ENCODE measurements at places on chromosomes 1 and 21.

- DNase-seq: no peak
These were observed 25.8 kb downstream of the NDUFS5 start for GRCh38 chr1:39051956-39052355.

DNA sequence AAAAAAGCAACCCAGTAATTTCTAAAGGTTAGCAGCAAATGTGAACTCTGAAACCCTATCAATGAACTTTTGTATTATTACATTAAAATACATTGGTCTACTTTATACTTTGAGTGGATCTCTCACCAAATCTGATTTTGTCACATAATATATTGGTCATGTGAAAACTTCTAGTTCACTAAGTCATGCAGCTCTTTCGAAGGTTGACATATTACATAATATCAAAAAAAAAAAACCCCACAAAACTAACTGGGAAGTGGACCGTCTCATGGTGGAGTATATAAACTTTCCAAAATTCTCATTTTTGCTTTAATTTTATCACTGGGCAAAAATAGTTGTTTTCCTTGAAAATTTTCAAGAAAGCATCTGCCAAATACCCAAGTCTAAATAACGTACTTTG, 50.4 kb downstream of the GATAD2B start:
- no peak for DNase-seq

- no peak for DNase-seq
These were observed 106.8 kb upstream of the ATP1A1 start for GRCh38 chr1:116265931-116266863.

DNA sequence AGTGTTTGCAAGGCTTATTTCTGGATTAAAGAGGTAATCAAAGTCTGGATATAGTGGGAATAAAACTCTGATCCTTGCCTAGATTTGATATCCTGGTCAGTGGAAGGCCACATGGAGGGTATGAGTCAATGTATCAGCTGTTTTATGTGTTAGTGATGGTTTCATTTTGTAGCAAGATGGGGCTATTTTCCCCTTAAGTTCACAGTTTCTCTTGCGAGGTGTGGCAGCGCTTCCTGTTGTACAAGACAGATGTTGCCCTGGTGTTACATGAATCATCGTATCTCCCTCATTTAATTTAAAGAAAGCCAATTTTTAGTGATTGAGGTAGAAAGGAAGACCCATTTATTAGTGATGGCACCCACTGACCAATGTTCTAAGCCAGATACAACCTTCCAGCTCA, 220.2 kb downstream of the DUSP10 start:
- no peak for DNase-seq

GRCh38 chr21:37199057-37199924, 67.8 kb downstream of the VPS26C start:
- no peak for DNase-seq

GRCh38 chr21:40923901-40924300, 76.9 kb upstream of the DSCAM start:
- DNase-seq: no peak

DNA sequence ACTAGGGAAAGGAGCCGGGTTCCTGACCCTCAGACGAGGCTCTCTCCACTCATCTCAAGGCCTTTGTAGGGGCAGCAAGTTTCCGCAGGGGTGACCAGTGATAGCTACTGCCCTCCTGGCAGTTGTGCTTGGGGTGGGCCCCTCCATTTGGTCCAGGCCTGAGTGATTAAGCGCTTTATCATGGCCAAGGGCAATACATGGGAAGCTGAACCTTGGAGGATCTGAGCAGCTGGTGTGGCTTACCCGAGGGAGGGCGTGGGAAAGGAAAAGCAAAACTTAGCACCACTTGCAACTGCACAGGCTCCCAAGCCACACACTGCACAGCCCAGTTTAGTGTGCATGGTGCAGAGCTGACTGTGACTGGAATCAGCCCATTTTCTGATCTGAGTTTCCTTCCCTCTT, 47.8 kb downstream of the GADD45A start:
- DNase-seq: no peak

GRCh38 chr1:58882322-58882948, 98.6 kb upstream of the JUN start:
- DNase-seq: no peak

GRCh38 chr21:25709684-25710265, 24.9 kb downstream of the ATP5PF start:
- DNase-seq: no peak

DNA sequence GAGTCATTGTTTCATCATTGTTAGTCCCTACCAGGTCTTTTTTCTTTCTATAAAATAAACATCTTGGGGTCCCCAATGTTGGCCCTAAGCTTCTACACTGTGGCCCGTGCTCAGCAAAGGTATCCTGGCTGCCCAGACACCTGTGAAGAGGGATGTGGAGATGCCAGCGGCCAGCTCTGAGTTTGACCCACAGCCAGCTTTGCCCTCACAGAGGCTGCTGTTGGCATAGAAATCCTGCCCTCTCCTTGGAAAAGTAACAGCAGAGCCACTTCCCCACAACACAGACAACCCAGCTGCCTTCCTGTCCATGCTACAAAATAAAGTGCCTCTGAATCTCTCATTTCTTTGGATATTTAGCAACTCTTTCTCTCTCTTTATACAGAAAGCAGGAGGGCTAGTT, 6.0 kb downstream of the TRIM62 start:
- DNase-seq: no peak

- no peak for DNase-seq
These were observed 3.1 kb upstream of the VWA1 start for GRCh38 chr1:1432274-1432950.

- DNase-seq: no peak
These were observed 37.5 kb downstream of the SLC19A1 start for GRCh38 chr21:45504516-45505415.

- no peak for DNase-seq
These were observed 39.0 kb downstream of the SLC37A1 start for GRCh38 chr21:42552407-42553336.

- DNase-seq: no peak
These were observed 38.8 kb downstream of the PGBD5 start for GRCh38 chr1:230387296-230387695.

DNA sequence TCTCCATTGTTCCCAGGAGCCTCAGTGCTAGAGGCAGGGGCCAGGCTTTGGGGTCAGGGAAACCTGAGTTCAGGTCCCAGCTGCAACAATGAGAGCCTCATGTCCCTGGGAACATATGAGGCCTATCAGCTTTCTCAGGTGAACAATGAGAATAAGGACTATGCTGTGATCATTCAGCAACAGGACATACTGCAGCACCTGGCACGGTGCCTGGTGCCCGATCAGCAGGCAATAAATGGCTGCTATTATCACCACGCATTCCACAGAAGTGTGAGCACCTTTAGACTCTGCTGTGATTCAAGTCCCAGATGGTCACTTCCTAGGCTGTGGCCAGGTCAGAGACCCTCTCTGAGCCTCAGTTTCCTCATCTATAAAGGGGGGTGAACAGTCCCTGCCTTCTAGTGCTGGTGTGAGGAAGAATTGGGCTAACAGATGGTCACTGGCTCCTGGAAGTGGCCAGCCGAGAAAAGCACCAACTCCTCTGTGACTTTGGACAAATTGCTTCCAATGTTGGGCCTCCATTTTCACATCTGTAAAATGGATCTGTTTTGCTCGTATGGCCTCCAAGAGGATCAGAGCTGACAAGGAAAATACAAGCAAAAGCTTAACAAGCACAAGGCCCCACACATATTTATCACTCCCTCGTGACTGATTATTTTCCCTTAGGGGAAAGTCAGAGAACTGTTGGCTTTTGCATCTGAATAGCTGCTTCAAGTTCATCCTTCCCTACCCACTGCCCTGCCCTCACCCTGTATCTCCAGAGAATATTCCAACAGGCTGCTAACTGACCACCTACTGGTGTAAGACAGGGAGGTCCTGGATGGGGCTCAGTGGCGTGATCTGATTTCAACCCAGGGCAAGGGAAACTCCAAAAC, 1.1 kb downstream of the SLC5A9 start:
- DNase-seq: no peak

GRCh38 chr1:187504779-187505178, 676.0 kb downstream of the PLA2G4A start:
- DNase-seq: no peak

DNA sequence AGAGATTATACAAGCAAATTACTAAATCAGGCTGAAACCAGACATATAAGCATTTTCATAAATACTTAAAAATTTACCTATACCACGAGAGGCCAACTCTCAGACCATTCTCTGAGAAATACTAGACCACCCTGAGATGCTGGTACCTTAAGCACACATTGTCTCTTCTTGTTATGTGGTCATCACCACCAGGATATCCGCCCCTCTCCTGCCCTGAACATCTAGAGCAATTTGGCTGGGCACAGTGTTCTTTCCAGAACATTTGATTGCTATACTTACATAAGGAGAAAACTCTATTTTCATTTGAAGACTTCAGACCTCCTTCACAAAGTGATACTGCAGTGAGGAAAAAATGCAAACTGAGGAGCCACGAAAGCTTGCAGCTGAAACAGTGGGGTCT, 36.2 kb upstream of the DUSP10 start:
- no peak for DNase-seq

GRCh38 chr1:211932231-211932932, 101.8 kb upstream of the LPGAT1 start:
- no peak for DNase-seq
